ENCODE measurements at places on chromosomes 2 and 18.

- no peak for DNase-seq
These were observed 310.4 kb downstream of the MTX2 start for GRCh38 chr2:176579608-176580007.

DNA sequence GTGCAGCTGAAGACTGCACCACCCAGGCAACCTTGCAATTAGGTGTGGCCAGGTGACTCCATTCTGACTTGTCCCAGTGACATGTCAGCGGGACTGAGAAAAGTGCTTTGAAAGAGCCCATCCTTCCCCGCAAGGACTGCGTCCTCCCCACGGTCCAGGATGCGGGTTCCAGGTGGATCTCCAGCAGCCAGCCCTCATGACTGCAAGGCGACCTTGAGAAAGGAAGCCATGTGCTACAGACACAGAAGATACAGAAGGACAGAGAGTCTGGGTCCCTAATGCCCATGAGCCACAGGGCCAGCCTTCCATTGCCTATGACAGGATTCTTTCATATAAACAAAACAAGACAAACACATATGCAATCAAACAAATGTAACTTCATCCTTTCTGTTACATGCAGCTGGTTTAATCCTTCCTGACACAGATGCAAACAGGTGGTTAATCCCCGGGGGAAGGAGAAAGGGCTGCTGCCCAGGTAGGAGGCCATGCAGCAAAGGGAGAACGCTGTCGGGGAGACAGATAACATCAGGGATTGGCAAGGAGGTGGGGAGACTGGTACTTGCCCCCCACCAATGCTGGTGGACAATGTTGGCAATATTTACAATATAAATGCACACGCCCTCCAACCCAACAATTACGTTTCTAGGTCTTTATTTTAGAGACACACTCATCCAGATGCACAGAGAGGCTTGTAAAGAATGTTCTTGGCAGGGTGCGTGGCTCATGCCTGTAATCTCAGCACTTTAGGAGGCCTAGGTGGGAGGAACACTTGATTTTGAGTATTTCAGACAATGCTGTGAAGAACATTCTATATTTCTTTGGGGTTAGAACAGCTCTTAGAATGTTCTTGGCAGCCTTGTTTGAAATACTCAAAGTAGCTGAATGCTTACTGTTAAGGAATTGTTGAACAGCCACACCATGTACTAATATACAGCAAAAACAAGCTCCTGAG, 64.8 kb downstream of the NCAPH start:
- DNase-seq, result no peak

- no peak for DNase-seq
These were observed 109.7 kb downstream of the MSH2 start for GRCh38 chr2:47512581-47513083.

DNA sequence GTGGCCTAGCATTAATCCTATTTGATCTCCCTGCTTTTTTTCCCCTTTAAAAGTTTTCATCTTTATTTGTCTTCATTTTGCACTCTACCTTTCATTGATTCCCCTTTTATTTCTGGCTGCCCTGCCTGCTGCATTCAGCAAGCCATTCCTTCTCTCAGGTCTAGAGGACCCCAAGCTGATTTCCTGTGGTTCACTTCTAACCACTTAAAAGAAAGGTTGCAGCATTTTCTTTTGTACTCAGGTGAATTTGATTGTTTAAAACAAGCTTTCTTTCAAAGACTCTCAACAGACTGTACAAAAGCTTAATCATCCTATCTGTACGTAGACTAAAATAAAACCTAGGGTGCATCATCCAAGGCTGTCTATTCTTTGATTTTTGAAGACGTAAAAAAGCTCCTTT, 160.3 kb downstream of the CSRNP3 start:
- no peak for DNase-seq

- no peak for DNase-seq
These were observed 206.6 kb downstream of the DYSF start for GRCh38 chr2:71659868-71660518.

- no peak for DNase-seq
These were observed 7.4 kb upstream of the RHOB start for GRCh38 chr2:20439503-20439902.

DNA sequence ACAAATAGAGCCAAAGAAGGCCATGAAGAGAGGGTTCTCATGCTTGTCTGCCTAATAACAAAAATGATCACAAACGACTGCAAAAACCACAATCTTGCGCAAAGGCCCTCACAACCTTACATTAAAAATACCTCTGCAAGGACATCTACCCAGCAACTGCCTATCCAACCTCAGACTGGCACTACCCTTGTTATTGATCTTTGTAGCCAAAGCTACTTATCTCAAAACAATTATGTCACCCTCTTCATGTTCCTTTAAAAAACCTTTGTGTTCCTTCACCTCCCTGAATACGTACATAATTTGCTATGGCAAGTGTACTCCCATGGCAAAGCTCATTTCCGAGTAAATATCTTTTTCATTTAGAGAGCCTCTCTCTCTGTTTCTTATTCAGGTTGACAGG, 44.1 kb downstream of the TMEM163 start:
- no peak for DNase-seq

DNA sequence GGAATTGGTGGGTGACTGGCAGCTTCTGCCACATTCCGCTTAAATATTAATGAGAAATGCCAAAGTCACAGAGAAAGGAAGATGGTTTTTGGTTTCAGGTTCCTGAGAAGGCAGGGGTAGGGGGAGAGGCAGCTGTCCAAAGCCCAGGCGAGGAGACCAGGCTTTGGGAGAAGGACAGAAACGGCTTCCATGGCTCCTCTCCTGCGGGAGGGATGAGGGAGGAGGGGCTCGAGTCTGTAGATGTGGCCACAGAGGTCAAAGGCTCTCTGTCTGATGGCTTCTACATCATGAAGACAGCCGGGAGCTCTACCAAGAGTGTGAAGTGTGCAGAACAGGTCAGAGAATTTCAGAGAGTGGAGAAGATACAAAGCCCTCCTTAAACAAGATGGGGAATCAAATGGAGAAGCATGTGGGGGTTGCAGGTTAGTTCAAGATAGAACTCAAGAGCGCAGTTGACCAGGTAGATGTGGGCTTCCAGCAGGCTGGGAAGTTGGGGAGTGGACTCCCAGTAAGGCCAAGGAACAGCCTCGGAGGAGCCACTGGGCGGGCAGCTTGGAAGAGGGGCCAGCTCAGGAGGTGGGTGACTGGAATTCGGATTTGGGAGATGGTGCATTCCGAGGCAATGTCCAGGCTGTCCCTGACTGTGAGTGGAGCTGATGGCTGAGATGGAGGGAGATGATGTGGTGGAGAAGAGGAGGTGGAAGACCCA, 23.8 kb upstream of the HPCAL1 start:
- DNase-seq, result no peak

DNA sequence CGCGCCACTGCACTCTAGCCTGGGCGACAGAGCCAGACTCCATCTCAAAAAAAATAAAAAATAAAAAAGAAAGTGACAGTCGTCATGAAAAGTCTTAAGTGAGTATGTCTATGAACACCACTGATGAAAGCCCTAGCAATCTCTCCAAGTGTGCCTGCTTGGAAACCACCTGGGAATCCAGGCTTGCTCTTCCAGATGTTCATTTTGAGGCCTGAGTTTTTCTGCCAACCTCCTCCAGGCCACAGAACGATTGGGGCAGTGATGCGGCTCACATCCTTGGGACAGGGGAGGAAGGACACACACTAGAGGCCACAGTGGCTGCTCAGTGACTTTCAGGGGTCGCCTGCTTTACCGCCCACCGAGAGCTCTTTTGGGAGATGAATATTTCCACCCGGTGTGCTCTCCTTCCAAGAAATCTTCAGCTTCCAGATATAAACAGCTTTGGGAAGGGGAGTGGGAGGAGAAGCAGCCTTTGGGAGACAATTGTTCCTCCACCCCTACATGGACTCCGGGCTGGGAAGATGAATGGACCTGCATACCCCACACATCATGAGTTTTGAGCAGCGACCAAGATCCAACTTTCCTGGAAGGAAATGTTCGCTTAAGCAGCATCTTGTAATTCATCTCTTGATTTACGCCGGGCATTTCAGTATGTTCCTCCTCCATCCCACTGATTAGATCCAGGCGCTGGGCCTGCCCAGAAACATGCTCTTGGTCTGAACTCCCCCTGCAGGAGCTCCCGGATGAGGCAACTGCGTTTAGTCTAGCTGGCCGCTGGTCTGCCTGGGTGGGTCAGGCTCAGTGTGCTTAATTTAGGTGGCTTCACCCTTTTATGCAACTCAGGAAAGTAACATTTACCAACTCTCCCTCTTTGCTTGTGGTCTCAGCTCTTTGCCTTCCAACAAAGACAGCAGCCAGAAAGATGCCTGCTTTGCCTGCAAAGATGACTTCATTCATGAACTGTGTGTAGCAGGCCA, 6.2 kb upstream of the ARMC9 start:
- DNase-seq, result no peak

GRCh38 chr2:128282246-128282975, 36.3 kb downstream of the HS6ST1 start:
- DNase-seq, result no peak

- DNase-seq, result peak; percentile 83
These were observed 24.5 kb upstream of the LCLAT1 start for GRCh38 chr2:30422444-30423040.

- DNase-seq, result no peak
These were observed 14.9 kb downstream of the IL1B start for GRCh38 chr2:112821682-112822081.

DNA sequence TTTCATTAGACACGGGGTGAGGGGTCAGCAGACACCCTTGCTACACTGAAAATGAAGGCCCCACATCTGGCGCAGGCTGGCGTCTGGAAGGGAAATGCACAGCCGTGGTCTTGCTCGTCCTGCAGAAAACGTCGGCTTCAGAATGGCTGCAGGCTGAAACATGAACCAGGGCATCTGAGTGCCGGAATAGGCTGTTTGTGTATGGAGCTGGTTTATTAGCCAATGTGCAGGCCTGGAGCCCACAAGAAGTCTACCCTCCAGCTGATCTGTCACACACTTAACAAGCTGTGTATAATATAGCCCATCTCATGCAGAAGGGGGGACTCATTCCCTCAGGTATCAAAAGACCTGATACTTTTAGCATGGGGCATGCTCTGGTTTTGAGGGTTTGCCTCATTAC, 153.4 kb upstream of the SOX11 start:
- DNase-seq, result no peak
